ENCODE measurements at places on chromosomes 5 and 9.

GRCh38 chr9:79129865-79130480, 441.8 kb upstream of the TLE4 start:
- no peak for DNase-seq

DNA sequence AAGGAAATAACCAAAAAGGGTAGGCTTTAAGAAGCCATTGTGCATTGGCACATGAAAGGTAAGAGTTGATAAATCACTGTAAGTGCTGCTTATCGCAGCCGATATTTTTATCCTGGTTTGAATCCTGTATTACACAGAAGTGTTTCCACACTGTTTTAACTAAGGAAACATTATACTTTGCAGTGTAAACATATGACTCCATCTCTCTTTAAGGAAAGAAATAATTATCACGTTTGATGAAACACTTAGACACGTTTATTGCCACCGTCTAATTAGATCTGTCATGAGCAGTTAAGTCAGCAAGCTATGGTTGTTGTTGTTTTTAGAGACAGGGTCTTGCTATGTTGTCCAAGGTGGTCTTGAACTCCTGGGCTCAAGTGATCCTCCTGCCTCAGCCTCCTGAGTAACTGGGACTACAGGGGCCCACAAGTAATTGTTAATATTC, 85.7 kb upstream of the TNFAIP8 start:
- no peak for DNase-seq

DNA sequence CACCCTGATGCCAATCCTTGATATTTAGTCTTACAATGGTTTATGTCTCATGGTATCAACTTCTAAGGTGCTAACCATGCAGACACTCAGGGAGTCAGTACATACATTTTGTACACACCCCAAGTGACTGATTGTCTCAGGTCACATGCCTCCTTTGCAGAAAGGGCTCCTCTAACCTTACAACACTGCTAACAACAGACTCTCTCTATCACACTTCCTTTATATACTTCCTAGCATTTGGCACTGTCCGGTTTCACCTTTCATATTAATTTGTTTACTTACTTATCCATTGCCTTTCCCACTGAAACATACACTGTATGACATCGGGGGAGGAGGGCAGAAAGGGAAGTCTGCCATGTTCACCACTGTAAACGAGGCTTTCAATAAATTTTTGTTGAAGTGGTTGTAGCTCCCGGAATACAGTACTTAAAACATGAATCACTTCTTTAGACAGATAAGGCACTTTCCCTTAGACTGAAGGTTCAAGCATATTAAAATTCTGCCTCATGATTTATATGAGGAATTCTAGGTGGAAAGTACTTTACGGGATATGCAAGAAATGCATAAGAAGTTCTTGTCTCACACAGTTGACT, 20.6 kb downstream of the EMB start:
- no peak for DNase-seq

- DNase-seq: no peak
Observed at GRCh38 chr9:125604196-125604595, 102.8 kb downstream of the MAPKAP1 start.

DNA sequence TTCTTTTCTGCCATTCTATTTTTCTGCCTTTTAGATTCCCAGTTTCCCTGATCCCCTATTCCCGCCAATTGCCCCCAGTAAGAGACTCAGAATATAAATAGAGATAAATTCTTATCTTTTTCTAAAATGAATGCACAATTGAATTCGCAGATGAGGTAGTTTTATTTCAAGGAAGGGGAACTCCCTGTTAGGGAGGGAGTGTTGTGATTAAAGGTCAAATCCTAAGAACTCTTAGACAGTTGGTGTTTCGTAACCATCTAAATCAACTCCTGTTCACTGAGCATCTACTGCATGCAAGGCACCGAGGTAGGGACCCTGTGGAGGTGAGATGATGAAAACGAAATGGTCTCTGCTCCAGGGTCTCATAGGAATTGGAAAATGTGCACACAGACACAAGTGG, 7.7 kb upstream of the MAP3K1 start:
- DNase-seq: no peak

DNA sequence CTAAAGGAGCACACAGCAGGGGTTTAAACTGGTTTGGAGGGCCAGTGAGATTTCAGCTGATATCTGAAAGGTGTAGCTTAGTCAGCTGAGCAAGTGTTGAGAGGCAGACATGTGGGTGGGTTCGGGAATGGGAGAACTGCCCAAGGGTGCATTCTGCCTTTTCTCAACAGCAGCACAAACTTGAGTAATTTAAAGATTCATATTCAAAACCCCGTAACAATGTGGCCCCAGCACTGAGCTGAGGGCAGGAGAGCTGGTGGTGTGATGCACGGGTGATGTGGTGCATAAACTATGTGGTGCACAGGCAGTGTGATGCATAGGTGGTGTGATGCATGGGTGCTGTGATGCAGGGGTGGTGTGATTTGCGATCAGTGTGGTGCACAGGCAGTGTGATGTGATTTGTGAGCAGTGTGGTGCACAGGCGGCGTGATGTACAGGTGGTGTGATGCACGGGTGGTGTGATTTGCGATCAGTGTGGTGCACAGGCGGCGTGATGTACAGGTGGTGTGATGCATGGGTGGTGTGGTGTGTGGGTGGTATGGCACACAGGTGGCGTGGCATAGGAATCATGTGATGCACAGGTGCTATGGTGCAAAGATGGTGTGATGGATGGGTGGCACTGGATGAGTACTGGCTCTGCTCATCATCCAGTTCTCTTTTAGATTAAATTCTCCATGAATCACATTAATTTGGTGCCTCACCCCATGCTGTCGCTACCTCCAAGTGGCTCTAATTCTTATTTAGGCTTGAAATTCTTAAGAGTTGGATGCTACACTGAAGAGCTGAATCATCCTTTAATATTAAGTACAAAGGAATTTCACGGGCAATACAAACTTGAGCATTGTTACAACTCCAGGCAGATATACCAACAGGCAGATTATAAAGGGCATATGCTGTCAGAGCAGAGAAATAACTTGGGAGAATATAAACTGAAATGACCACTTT, 53.6 kb downstream of the DAP start:
- no peak for DNase-seq

DNA sequence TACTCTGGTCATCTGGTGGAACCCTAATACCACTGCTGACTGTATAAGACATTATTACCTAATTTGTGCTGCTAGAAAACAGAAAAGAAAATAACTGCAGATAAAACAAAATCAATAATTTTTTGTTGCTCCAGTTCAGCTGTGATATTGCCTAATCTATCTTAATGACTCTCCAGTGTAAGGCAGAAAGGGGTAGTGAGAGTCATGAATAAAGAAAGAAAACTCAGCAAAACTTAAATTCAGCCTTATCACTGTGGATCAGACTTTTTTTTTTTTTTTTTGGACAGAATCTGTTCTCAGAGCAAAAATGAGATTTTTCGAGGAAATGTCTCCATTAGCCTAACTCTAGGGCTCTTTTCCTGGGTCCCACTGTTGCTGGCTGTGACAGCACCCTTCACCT, 1.1 kb upstream of the DOCK2 start:
- no peak for DNase-seq

DNA sequence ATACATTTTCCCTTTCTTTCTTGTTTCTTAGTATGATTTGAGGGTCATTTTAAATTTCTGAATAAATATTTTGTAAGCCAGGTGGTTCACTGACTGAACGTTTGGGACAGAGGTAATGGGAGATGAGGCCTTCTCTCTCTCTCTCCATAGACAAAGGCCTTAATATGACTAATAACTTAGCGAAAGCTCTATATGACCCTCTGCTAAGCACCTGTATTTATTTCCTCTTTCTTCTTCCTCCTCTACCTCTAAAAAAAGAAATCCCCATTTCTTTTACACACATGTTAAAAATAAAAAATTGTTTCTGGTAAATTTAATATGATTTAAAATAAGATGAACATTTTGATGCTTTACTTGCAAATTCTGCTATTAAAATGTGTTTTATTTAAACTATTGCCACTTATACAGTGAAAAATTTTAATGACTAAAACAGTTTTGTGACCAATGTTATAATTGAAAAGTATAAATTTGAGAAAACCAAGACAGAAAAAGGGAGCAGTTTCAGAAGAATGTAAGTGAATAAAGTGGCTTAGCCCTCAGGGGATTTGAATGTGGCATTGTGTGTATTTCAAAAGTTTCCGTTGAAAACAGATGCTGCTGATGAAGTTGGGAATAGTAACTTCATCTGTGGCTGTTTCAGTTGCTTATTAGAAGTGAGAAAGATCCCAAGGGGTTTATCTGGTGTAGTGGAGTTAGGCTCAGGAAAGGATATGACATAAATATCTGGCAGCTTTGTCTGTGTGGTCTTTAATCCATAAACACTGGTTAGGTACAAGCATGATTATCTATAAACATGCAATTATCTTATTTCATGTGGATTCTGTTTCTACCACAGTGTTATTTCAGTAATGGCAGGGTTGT, 128.6 kb upstream of the GRHPR start:
- no peak for DNase-seq

DNA sequence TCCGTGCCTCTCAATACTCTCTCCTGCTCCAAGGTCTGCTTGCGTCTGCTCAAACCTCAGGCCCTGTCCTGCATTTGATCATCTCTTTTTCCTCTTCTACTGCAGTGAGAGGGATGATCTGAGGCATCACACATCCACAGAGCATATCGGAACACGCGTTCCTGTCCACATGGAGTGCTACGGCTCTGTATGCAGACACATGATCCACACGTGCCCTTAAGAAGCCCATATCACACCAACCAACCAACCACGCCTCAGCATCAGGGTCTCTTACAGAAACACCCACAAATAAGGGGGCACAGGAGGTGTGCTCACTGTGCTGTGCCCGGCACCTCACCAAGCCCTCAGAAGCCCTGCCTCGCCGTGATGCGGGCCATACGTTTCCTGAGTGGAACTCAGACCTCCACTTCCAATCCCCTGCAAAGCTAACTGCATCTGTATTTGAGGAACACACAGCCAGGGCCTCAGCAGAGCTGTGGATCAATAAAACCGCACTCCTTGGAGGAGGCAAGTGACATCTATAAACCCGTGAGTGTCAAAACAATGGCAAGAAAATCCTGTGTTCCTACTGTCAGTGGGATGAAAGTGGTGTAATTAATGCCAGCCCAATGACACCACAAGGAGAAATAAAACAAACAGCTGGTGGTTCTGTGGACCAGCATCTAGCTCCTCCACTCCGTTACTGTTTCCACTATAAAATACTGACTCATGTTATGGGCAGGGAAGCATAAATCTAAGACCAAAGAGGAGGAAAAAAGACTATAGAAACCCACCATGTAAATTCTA, 40.4 kb downstream of the AK8 start:
- peak; percentile 57 for DNase-seq

DNA sequence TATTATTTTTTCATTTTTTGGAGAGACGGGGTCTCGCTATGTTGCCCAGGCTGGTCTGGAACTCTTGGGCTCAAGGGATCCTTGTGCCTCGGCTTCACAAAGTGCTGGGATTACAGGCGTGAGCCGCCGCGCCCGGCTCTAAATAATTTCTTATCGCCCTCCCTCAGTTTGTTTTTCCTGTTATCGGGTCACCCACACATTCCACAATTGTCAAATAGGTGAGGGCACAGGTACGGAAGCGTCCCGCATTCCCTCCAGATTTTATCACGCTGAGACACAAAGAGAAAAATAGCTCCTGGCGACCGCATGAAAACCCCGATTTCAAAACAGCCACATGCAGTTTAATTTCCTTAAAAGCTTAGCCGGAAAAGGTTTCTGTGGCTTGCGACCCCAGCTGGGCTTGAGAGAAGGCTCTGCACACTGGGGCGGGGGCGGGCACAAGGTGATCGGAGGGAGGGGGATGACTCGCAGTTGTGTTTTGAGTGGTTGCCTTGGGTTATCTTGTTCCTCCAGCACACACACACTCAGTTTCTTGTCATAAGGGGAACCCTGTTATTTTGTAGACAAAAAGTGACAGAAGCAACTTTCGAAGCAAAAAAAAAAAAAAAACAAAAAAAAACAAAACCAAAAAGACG, 717 bp upstream of the IQGAP2 start:
- DNase-seq: no peak

GRCh38 chr9:71253011-71253410, 131.6 kb upstream of the TRPM3 start:
- DNase-seq: no peak

- no peak for DNase-seq
Observed at GRCh38 chr9:132160802-132161742, 786 bp upstream of the NTNG2 start.

GRCh38 chr5:38996123-38996522, 78.1 kb downstream of the RICTOR start:
- no peak for DNase-seq

DNA sequence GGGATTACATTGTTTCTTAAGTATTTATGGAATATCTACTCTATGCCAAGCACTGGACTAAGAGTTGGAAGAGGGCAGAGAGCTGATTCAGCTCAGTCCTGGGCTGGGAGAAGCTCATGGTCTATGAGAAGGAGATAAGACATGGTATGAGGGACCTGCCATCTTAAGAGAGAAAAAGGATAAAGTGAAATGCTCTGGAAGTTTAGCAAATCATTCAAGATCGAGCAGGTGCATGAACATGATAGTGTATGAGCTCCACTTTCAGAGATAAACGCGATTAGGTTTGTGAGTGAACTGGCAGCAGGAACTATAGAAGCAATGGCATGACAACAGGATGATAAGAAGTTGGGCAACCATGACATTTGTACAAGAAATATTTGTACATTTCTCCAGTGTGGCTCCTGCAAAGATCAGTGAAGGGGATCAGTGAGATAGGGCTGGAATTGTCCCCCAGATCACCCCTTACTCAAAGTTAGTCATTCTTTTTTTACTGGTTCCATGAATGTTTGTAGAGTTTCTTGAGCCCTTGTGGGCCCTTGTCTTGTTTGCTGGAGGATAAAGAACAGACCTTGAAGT, 26.6 kb upstream of the CCDC180 start:
- DNase-seq: no peak

DNA sequence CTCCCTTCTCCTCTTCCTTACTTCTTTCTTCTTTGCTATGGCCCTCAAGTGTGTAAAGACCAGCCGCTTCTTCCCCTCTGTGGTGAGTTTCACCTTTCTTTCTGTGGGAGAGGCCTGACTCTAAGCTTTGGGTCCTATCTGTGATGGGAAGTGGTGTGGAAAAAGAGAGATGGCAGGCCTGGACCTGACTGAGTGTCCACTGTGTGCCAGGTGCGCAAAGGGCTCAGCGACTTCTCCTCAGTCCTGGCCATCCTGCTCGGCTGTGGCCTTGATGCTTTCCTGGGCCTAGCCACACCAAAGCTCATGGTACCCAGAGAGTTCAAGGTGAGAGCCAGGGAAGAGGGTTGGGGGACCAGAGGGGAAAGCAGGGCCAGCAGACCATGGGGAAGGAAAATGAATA, 5.9 kb downstream of the SLC4A9 start:
- DNase-seq: peak; percentile 33

All from mesenteric fat pad (tissue), 1 donor.